ENCODE measurements at places on chromosomes 11 and 22.

DNA sequence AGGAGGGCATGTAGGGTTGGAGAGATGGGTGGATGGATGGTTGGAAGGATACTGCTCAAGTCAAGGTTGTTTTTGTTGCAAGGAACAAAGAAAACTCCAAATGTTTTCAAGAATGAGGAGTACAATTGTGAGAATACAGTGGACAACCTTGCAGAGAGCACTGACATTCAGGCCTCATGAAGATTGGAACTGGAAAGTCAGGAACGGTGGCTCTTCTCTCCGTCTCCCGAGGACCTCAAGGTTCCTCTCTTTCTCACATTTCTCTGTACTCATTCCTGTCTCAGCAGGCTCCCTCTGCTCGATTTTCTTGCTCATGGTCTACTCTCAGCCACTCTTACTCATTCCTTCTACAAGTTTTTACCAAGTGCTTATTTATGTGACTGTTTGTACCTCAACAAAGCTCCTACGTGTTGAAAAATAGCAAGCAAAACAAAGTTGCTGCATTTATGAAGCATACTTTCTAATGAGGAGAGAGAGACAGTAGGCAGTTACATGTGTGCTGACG, 97.6 kb downstream of the SWAP70 start:
- DNase-seq: no peak

DNA sequence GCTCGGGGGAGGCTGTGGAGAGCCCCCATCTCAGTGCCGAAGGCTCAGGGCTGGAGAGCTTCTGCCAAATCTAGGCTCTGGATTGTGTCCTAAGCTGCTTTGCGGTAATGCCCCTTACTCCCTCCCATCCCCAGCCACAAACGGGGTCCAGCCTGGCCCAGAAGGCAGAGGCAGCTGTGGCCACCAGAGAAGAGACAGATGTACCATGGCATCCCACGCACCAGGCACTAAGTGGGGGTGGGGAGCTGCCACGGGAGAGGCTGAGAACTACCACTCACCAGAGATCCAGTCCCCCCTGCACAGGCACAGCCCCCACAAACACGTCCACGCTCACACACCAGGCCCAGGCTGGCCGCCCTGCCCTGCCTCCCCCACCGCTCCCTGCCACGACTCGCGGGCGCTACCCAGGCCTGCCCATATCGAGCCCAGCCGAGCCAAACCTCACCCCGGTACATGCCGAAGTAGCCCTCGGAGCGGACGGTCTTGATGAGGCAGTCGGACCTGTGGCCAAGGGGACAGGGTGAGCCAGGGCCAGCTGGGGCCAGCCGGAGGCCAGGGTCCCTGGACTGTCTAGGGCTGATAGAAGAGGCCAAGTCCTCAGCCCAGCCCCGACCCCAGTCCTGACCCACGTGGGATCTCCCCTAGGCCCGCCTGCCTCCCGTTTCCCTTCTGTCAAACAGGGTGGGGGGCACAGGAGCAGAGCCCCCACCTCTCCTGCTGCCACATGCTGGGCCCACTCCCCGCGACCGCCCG, 3.9 kb downstream of the SLC25A22 start:
- no peak for DNase-seq

- DNase-seq: no peak
These were observed 311.0 kb downstream of the SBF2 start for GRCh38 chr11:9982796-9983579.

DNA sequence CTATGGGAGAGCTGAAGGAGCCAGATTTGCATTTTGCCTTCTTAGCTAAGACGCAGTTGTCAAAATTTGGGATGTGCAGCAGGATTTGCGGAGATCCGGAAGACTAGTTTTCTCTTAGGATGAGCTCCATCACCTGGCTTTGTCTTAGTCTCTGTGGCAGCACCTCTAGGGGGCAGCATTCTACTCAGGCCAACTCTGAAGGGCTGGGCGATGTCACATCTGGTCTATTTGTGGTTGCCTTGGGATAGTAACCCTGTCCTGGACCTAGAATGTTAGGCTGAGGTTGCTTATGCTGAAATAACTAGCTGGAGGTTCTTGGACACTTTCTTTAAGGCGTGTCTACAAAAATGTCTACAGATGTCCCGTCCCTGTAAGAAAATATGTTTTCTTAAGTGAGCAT, 116.2 kb downstream of the FAT3 start:
- DNase-seq: no peak

DNA sequence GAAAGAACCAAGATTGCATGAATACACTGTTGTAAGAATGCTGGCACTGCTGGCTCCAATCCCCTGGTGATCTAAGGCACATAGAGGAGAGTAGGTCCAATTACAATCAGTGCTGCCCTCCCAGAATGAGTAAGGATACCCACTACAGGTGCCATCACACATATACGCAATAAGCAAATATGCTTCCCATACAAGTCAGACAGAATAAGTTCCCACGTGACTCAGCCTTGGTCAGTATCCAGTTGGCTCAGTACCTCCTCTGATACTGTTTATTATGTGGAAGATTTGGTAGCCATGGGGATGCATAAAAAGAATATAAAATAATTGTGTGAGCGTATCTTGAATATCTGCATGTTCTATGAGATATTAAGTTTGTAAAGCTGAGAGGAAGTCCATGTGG, 8.9 kb upstream of the OR2D3 start:
- DNase-seq: no peak

GRCh38 chr11:34002420-34002819, 49.1 kb upstream of the CAPRIN1 start:
- no peak for DNase-seq

- peak; percentile 19 for DNase-seq
These were observed 6.0 kb upstream of the ACR start for GRCh38 chr22:50731811-50732624.

DNA sequence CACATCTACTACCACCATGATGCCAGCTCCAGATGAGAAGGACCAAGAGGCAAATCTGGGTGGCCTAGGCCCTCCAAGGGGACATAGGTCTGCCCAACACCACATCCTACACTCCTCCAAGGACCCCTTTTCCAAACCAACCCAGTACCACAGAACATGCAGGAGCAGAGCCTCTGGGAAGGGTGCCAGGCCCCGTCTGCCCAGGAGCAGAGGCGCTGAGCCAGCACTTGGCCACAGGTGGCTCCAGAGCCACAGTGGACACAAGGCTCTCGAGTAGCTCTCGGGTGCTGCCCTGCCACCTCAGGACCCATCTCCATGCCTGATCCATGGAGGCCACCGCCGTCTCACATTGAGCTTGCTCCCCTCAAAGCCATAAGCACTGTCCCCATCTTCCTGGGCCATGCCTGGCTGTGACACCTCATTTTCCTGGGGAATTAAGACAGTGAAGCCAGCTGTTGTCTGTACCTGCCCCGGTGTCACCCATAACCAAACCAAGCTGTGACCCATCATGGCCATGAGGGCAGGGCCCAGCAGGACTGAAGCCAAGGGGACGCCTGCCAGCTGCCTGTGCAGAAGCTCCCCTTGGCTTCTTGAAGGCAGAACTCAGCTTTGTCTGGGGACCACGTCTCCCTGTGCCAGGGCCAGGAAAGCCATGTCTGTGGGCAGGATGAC, 7.4 kb downstream of the MOB2 start:
- DNase-seq: no peak

- no peak for DNase-seq
These were observed 24.3 kb upstream of the ADSL start for GRCh38 chr22:40322021-40322420.

DNA sequence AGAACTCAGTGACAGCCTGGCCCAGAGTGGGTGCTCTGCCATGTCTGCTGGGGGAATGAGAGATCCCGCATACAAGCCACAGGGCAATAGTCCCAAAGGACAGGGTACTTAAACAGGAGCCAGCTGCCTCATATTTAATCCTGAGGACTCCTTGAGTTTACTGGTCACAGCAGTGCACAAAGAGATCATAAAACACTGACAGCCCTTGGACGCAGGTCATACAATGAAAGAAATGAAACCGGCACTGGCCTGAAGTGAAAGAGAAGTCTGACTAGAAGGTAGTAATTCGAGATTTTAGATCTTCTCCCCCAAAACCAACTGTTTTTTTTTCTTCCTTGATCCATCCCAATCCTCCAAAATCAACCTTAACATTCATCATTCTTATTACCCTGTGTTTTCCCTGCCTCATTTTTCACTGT, 299.8 kb upstream of the SYN3 start:
- DNase-seq: no peak

- peak; percentile 76 for DNase-seq
These were observed 75.3 kb downstream of the FBLN1 start for GRCh38 chr22:45577746-45578523.

DNA sequence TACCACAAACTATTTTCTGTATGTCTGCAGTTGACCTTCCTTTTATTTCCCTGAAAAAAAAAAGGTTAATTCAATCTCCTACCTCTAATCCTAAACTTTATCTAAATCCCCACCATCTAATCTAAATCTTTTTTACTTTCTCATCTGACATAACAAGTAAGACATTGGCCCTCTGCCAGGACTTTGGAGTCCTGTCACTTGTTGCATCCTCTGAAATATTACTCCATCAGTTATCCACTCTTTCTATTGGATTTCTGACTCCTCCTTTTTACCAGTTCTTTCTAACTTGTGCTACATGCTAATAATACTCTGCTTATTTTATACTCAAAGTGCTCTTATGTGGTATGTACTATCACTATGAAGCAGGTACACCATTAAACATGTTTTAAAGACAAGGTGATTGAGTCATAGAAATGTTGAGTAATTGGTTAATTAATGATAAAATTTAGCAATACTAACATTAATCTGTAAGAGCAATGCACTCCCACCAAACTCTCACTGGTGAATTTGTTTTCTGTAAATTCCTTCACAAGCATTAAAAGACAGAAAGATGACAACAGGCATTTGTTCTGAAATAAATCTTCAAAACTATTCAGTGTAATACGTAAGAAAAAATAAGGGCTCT, 914.2 kb upstream of the RAG2 start:
- no peak for DNase-seq

DNA sequence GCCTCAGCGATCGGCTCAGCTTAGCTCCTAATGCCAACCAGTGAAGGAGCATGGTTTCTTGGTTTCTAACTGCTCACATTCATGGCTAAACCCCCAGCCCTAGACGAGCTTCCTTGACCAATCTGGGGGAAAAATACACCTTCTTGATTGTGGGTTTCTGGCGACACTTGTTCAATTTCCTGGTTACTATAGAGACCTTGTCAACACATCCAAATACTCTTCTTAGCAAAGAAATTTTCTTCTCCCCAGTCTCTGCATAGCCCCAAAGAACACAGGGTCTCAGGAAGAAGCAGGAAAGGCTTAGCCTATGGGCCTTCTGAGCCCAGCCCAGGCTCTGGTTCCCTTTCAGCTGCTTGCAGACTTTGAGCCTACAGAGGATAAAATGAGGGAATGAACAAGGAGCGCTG, 88.5 kb upstream of the SYT13 start:
- no peak for DNase-seq

GRCh38 chr11:104908186-104908531, 9.9 kb upstream of the CASP12 start:
- DNase-seq: no peak

DNA sequence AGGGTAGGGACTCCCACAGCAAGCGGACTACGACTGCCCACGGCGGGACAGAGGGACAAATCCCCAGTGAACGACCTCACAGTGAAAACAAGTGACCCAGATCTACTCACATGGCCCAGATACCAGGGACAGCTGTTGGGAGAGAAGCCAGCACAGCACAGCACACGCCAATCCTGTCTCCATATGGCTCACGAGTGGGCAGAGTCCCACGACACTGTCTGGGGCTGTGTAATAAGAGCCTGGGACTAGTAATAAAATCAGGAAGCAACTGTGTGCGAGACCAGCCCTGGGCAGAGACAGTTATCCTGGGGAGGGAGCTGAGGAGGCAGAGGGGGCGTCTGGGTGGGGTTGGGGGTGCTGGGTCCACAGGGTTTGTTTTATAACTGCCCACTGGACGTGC, 385.0 kb downstream of the CTTN start:
- no peak for DNase-seq

DNA sequence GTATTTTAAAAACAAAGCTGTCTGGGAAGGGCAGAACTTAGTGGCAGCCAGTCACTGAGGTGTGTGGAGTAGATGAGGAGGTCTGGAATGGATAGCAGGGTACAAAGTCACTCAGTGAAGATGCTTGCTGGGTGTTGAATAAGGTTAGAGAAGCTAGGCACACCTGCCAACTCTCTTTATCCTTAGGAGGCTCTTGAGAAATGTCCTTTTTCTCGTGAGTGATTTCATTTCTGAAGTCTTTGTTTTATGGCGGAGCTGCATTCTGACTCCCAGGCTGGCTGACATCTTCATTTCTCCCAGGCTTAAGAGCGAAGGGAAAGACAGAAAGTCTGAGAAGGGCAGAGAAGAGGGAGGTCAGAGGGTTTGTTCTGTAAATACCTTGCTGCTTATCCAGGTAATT, 31.0 kb downstream of the CECR2 start:
- DNase-seq: no peak

DNA sequence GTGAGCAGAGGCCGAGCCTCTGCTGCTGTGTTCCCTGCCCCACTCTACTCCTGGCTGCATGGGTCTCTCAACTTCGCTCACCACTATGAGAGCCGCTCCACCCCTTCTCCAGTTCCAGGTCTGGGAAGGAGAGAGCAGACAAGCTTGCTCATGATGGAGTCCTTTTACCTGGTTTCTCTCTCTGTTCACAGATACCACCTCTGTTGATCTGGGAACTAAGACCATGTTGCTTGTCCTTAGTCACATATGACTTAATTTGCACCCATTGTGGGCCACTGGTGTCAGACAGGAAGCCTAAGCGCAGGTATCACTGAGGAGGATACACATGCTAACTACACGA, 26.8 kb downstream of the MCM5 start:
- no peak for DNase-seq

DNA sequence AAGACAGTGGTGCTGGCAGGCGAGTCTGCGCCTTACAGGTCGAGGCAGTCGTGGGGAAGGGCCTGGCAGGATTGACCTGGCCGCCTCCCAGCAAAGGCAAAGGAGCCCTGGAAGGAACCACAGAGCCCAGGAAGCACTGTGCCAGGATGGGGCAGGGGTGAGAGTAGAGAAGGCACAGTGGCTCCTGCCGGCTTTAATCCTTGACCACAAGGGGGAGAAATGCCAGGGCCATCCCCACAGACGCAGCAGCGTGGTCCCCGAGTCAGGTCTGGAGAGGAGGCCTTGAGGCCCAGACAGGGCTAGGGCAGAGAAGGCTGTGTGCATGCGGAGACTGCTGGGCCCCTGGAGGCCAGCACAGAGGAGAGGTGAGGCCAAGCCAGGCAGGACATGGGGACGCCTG, 9.9 kb upstream of the NDUFS8 start:
- DNase-seq: no peak
